ENCODE measurements at places on chromosomes 2 and 18.

GRCh38 chr2:181218401-181218821 is 238.0 kb downstream of the UBE2E3 start:
- no peak for DNase-seq

DNA sequence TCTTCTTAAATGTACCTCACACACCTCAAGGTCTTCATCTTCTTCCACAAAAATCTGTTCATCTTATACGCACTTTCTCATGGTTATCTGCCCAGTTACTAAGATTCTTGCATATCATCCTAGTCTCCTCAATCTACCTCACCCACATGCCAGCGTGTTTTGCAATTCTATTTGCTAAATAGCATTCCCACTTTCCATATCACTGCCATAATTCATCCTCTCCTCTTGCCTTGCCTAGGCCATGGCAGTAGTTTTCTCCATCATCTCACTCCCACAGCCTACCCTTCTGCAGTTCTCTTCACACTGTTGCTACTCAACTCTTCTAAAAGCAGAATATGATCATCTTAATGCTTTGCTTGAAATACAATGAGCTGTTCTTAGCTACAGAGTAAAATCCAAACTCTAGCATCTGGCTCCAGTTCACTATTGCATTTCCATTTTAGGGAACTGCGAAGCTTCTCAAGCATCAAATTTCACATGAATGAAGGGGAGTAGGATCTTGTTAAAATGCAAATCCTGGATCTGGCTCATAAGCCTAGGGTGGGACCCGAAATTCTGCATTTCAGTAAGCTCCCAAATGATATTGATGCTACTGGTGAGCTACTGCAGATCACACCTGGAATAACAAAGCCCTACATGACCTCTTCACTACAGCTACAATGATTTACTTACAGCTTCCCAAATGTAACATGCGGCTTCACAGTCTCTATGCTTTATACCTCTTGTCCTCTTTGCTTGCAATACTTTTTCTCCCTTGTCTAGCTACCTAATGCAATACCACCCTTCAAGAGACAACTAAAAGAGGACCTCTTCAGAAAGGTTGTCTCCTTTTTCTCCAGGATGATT is 293.9 kb downstream of the SATB2 start:
- DNase-seq = no peak

DNA sequence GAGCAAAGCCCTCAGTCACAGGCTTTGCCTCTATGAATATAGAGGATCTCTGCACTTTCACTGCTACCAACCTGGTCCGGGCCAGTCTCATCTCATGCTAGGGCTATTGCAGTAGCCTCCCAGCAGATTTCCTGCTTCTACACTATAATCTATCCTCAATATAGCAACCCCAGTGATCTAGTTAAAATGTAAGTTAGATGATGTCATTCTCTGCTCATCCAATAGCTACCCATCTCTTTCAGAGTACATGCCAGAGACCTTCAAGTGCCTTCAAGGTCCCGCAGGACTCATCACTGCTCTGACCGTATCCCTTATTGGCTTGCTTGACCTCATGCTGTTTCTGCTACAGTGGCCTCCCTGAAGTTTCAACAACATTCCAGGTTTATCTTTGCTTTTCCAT is 186.3 kb downstream of the LOXHD1 start:
- DNase-seq = no peak

GRCh38 chr2:211875488-211875887 is 663.1 kb downstream of the ERBB4 start:
- DNase-seq = no peak

- no peak for DNase-seq
Measured at GRCh38 chr2:5845798-5846330, 153.7 kb downstream of the SOX11 start.

- no peak for DNase-seq
Measured at GRCh38 chr2:190635781-190636180, 13.1 kb upstream of the NAB1 start.

GRCh38 chr2:228747483-228747882 is 523.6 kb downstream of the PID1 start:
- DNase-seq = no peak

GRCh38 chr2:194822657-194823056 is 834.4 kb upstream of the SLC39A10 start:
- no peak for DNase-seq

DNA sequence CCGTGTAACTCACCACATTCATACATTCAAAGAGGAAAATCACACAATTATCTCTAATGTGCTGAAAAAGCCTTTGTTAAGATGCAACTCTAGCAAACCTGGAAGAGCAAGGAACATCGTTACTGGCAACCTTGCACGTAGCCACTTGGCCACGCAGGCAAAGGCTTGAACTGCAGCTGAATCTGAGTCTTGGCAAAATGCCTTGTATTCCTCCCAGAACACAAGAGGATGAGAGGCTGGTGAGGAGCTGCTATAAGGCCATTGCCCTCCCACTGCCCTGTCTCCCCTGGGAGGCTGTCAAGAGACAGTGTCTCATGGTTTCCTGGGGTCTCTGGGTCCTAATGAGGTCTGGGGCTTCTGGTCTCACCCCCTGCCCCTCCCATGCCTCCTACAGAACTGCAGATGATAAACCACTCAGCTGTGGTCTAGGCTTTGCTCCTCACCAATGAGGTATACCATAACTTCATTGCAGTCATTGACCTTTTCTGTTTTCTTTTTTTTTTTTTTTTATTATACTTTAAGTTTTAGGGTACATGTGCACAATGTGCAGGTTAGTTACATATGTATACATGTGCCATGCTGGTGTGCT is 141.4 kb downstream of the SPP2 start:
- no peak for DNase-seq

- no peak for DNase-seq
Measured at GRCh38 chr2:46956981-46957531, 41.5 kb upstream of the MCFD2 start.

GRCh38 chr2:193580176-193580950 is 1385.6 kb upstream of the TMEFF2 start:
- DNase-seq = no peak

GRCh38 chr2:47264143-47264542 is 109.0 kb upstream of the STPG4 start:
- no peak for DNase-seq

DNA sequence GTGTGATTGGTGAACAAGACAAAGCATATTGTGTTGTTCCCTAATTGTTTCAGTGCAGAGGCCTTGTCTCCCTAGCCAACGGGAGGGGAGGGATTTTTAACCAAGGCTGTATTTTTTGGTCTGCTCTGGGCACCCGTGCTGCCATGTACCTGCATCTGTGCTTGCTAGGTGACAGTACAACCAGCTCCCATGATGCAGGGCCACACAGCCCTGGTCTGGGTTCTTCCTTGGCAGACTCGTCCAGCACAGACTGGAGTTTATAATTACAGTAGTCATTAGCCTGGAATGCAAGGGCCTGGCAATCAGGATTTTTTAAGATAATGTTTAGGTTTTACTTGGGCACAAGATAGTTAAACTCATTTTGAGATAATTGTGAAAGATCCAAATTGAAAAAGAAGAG is 36.4 kb downstream of the TCF7L1 start:
- DNase-seq = no peak

DNA sequence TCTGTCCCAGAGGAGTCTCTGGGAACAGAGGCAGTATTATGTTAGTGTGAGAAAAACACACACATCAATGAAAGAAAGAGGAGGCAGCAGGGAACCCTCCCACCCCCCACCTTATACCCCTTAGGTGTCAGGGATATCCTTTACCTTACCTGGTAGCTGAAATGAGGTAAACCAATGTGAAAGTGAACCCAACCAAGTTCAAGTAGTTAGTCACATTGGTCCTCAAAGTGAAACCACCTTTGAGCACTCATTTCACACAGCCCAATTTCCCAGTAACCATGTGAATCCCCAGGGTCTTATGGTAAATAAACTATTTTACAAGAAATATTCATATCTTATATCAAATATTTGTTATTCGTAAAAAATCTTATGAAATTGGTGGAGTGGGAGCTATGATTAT is 377.8 kb downstream of the LRATD1 start:
- DNase-seq = no peak

DNA sequence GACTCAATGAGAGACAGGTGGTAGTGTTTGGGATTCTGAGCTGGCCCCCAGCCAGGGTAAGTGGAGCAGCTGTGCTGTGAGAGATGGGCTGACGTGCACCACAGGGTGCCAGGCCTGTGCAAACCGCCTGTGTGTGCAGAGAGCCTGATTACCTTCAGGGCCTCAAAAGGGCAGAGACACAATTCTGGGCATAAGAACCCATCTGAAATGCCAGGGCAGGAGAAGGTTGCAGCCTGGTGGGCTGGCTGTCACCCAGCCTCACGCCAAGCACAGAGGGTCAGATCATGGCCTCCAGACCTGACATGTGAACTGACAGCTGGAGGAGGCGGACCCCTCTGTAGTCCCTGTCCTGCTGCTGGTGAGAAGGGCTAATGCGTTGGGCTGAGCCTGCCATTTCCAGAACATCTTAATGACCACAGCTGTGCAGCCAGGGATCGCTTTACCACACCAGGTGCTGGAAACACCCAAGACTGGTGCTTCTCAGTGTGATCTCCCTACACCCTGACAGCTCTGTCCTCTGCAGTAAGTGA is 100.9 kb downstream of the ARL4C start:
- DNase-seq = no peak

GRCh38 chr2:68717305-68717661 is 17.3 kb upstream of the ARHGAP25 start:
- DNase-seq = no peak

DNA sequence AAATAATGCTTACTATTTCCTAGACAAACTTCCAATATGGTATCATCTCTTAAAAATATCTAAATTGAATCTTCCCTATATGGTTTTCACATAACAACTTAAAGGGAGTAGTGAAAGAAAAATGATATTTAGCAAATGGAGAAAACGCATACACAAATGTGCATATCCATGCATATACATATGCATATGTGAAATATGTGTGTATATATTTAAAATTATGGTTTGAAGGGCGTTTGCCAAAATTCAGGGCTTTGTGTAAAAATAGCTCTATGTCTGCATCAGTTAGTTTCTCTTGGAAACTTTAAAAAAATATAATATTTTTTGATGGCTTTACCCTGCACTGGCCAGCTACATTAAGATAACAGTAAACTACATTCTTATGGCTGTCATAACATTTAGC is 986.7 kb downstream of the BCL11A start:
- DNase-seq = no peak

GRCh38 chr2:84115173-84115857 is 343.8 kb downstream of the SUCLG1 start:
- DNase-seq = no peak

DNA sequence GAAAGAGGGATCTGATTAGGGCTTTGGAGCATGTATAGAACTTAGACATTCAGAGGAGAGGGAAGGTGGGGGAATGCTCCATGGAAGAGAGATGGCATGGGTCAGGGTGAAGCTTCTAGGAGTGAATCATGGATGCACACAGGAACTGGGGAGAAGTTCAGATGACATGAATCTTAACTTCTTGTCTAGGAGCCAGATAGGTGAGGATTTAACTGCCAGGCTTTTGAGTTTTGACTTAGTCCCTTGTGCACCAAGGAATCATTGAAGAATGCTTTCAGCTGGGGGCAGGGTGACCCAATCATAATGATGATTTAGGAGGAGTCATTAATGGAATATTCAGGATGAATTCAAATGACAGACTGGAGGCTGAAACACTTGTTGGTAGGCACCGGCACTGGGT is 48.7 kb downstream of the ACYP2 start:
- DNase-seq = no peak

GRCh38 chr18:70781860-70782453 is 493.1 kb downstream of the SOCS6 start:
- peak; percentile 1 for DNase-seq

GRCh38 chr18:76948345-76948744 is 126.0 kb downstream of the ZNF236 start:
- no peak for DNase-seq

- no peak for DNase-seq
Measured at GRCh38 chr18:49486606-49486952, 455 bp downstream of the C18orf32 start.

GRCh38 chr18:59932401-59932800 is 32.6 kb downstream of the PMAIP1 start:
- DNase-seq = no peak

DNA sequence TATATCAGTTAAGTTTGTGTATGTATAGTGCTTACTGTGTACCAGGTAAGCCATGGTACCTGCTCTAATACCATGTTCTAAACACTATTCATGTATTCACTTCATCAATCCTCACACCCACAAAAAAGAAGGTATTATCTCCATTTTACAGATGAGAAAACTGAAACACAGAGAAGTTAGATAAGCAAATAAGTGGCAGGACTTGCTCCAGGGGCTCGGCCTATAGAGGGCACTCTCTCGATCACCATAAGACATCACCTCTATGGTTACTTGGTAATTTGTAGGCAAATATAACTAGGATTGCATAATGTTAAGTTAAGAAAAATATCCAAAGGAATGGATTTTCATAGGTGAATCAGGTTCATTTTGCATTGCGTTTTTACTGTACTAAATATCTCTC is 118.1 kb upstream of the FN1 start:
- no peak for DNase-seq

DNA sequence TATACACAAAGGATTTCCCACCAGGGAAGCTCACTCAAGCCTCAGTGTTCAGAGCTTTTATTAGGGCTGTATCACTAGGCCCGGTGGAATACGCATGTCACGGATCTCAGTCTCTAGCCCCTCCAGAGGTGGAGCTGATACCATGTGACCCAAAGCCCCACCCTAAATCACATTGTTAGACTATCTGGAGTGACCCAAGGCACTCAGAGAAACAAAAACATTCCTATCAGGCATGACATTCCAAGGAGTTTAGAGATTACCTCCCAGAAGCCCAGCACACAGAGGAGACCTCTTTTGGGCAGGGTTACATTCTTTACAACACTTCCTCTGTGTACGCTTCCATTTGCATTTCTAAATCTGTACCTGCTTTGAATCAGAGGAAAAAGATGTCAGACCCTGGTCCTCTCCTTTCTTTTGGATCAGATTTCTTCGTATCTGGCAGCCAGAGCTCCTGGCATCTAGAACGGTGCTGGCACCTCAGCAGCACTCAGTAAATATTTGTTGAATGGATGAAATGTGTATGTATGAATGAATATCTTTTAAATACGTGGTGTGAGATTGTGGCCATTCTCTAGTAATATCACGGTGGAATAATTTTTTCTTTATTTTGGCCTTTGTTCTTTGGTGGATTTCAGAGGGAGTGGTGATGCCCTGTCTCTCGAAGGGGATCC is 37.7 kb upstream of the SMAD2 start:
- no peak for DNase-seq

Measured in CD8-positive, alpha-beta memory T cell (primary cell).